Tibial nerve (tissue), 4 donors: ENCODE measurements at places on chromosomes 1 and 21. TPM values are rescaled to one million over a fixed set of nuclear protein-coding genes. Genes with fewer than 3 reads are reported as not detected.

GRCh38 chr1:31507676-31508530, 68.4 kb upstream of the TINAGL1 start:
- no peak for DNase-seq

- peak; percentile 41 for DNase-seq
Measured at GRCh38 chr1:40665335-40666171, at the start of gene RIMS3. RIMS3 (minus strand) TSS chr1:40665682; CDS start chr1:40641925, 23,757 bp downstream.

GRCh38 chr1:29864431-29865022, 628.2 kb downstream of the PTPRU start:
- DNase-seq: no peak

The FMO2 gene
- total RNA-seq: 25.7 TPM
